ENCODE measurements at places on chromosomes 1 and 21.

DNA sequence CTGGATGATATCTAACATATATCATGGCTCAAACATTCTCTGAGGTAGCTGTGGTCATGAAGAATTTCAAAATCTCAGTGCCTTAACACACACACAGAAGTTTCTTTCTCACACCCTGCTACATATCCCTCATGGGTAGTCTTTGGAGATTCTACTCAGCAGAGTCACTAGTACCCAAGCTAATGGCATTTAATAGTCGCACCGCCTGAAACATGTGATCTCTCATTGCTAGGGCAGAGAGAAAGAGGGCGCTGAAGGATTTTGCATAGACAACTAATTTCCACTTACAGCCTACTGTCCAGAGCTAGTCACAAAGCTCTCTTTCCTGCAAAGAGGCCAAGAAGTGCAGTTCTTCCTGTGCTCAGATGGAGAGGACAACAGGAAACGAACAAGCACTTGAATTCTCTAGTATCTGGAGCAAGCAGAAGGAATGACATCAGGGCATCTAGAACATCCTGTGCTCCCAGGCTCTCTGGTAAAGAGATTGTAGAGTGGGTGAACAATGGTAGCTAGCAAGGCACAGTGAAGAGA lies 183.4 kb upstream of the PTBP2 start:
- no peak for DNase-seq

- no peak for DNase-seq
These were observed 1963.0 kb downstream of the NCAM2 start for GRCh38 chr21:22961258-22961657.

- no peak for DNase-seq
These were observed 43.2 kb downstream of the ELK4 start for GRCh38 chr1:205588636-205589035.

GRCh38 chr1:224427346-224427745 lies 7.3 kb downstream of the WDR26 start:
- no peak for DNase-seq

DNA sequence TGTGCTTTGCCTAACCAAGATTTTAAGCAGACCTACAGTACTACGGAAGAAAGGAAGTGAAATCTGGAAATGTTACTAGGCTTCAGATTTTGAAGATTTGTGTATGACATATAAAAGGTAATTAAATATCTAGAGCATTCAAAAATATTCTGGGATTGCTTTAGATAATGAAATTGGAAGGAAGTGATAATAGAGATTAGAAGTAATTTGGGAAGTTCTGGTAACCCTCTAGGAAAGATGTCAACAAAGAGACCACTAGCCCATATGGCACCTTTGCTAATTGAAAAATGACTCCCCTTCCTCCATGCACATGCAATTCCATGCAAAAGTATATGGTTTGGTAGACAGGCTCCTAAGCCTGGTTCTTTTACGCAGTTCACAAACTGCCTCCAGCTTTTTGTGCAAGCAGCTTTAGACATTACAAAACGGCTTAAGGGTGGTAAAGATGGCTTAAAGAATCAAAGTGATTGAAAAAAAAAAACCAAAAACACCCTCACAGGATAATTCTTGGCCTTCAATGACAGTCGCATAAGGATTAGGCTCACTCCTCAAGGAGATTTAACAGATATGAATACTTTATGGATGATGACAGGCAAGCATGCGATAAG lies 81.8 kb downstream of the LRRC7 start:
- no peak for DNase-seq

- no peak for DNase-seq
These were observed 17.9 kb downstream of the ETV3L start for GRCh38 chr1:157081707-157082106.

Data from stimulated activated CD8-positive, alpha-beta memory T cell treated with anti-CD3 and anti-CD28 coated beads, Interleukin-7, amount 100 ng/mL, for 1 hour (primary cell).